ENCODE measurements at places on chromosomes 3 and 15.

DNA sequence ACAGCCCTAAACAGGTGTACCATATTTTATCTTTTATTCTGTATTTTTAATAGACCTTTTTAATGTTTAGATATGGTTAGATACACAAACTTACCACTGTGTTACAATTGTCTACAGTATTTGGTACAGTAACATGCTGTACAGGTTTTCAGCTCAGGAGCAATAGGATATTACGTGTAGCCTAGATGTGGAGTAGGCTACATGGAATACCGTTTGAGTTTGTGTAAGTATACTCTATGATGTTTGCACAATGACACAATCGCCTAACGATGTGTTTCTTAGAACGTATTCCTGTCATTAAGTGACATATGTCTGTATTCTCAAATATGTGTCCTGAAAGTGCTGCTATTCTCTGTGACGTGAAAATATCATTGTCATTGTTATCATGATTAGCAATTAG, 62.6 kb downstream of the MFSD1 start:
- DNase-seq = no peak

DNA sequence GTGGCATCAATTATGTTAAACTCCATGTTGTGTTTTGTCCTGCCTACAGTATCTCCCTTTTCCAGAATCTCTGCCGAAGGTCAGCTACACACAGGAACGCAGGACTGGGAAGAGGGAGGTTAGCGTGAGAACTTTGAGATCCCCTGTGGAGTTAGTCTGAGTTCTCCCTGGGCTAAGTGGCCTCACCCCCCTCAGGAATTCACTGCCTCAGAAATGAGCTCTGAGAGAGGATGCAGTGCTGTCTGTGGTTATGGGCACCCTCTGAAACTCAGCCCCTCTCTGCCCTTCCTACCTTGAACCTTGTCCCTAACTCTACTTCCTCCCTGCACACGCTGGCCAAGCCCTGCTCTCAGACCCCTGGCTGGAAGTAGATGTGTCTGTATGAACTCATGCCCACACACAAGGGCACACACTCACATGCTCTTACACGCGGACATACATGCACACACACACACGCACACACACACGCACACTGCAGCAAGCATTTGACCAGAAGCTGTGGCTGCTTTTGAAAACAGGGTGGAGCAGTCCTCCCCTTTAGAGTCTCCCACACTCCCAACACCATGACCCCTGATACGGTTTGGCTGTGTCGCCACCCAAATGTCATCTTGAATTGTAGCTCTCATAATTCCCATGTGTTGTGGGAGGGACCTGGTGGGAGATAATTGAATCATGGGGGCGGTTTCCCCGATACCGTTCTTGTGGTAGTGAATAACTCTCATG, 5.3 kb upstream of the VIPR1 start:
- no peak for DNase-seq

DNA sequence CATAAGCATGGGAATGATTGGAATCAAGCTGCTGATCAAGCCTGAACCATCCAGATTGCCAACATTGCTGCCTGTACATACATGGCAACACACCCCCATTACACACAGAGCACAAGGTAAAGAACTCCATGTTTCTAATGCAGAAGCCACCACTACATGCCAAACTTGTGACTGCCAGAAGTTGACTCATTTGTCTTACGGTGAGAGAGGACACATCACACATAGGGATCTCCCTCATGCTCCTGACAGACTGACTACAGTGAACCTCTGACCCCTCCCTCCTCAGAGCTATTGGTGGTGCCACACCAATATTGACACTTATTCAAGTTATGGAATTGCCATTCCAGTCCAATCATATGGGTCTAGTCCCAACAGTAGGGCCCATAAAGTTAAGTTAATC, 42.3 kb downstream of the EFHB start:
- DNase-seq = no peak

DNA sequence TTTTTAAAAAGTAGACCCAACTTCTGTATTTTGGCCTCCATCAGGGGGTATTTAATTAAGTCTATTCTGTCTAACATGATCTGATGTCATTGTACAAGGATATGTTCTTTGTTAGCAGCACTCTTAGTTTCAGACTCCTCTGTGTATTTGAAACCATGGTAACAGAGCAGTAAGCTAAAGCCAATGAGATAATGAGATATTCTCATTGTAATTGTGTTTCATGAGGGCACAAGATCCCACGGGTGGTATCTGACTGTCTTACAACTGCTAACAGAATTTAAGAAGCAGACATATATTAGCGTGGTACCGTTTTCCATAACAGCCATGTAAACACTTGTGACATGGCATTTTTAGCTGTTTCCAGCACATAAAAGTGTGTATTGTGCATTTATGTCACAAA, 251.2 kb upstream of the VEPH1 start:
- DNase-seq = no peak

GRCh38 chr3:18499301-18499700, 74.2 kb upstream of the SATB1 start:
- no peak for DNase-seq

GRCh38 chr15:63986185-63986680, 60.1 kb downstream of the DAPK2 start:
- no peak for DNase-seq

- DNase-seq = no peak
Observed at GRCh38 chr15:75203017-75203907, 1.6 kb downstream of the C15orf39 start.

DNA sequence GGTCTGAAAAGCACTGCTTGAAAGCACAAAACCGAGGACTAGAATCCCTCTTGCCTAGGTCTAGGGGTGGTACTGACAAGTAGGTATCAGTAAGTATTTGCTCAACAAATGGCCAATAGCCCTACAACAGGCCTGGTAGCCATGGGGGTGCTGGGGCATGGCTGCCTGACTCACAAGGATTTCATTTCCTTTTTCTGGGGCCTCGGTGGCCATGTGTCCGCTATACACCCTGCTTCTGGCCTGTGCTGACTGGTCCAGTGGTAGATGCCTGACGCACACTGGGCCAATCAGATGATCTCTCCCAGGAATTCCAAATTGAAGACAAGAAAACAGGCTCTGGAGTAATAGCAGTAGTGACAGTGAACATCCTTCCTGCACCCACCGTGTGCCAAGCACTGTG, 29.4 kb downstream of the MELTF start:
- no peak for DNase-seq

Measured in NCI-H2171 (cell line).